ENCODE measurements at places on chromosomes 7 and 10.
A peak's percentile ranks its signal among the peaks of the same experiment; 100 is the strongest.

DNA sequence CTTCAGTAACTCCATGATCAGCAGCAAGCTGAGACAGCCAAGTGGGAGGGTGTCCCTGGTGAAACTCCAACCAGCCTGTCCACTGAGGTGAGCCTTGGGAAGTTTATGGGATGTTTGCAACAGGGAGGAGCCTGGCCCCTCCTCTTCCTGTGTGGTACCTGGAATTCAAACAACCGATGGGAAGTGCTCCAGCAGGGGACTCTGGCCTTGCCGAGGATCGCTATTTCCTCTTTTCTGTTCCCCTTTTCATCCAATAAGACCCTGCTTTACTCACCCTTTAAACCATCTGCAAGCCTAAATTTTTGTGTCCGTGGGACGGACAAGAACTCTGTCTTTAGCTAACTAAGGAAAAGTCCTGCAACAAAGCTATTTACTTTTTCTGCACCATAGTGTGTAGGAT lies 491.1 kb upstream of the ZMIZ1 start:
- no peak for DNase-seq

DNA sequence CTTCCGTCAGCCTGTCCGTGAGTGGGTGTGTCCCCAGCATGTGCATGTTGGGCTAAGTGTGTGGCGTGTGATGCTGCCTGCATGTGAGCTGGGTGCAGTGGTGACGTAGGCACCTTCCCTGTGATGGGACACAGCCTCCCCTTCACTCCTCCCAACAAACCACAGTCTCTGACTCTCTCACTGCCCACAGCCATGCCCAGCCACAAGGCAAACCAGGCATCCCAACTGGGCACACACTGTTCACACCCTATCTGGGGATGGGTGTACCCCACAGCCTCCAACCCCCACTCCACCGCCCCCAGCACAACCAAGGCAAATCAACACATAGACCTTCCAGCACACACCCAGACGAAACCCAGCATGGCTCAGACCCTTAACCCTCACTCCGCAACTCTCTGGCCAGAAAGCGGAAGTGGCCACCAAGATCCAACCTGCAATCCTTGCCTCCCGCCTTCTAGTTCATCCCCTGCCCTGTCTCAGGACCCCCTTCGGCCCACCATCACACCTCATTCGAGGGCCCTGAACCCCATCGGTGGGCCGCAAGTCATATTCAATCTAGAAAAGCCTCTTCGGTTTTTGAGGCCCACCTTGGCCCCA lies 10.4 kb downstream of the PSD start:
- no peak for DNase-seq

DNA sequence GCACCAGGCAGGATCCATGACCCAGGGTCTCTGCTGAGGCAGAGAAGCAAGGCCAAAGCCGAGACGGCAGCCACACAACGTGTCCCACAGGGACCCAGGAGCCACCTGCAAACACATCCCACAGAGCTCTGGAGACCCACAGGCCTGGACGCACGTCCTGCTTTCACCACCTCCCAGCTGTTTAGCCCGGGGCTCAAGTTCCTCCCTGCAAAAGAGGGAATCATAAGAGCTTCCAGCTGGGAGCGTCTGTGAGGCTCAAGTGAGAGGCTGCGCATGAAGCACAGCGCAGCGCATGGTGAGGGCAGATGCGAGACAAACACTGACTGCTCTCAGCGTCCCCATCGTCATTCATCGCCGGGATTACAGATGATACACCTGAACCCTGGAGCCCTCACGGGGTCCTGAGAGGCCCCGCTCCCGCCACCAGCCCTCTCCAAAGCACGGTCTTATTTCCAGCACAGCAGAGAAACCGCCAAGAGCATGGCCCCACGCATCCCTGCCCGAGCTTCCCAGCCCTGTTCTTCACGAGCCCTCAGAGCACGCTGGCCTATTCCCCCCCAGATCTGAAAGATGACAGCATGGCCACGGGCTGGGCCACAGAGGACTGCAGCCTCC lies 88.7 kb downstream of the MAD1L1 start:
- DNase-seq = no peak

DNA sequence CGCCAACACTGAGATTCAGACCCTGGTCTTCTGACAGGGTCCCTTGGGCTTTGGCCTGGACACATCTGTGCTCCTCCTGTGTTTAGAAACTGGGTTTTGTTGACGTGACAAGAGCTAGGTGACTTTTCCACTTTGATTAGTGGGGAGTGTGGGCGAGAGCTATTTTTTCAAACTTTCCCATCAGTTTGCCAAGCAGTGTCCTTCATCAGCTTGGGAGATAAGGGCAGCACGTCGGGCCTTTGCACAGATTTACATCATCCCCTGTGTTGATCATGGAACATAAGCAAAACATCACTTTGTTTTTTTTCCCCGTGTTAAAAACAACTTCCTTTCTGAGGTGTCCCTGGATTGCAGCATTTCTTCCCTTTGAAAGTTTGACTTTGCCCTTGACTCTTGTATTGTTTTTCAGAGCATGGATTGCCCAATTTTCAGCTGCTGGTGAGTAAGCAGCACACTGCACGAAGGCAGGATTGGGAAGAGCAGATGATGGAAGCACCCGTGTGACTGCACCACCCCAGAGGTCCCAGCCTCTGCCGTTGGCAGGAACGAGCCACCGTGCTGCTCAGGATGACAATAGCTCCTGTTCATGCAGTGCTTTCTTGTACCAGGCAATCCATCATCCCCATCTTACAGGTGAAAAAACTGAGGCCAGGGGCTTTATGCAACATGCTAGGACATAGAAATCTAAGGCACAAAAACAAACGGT lies 6.4 kb upstream of the IGFBP1 start:
- no peak for DNase-seq

GRCh38 chr7:45021604-45022296 lies 21.7 kb downstream of the CCM2 start:
- no peak for DNase-seq

DNA sequence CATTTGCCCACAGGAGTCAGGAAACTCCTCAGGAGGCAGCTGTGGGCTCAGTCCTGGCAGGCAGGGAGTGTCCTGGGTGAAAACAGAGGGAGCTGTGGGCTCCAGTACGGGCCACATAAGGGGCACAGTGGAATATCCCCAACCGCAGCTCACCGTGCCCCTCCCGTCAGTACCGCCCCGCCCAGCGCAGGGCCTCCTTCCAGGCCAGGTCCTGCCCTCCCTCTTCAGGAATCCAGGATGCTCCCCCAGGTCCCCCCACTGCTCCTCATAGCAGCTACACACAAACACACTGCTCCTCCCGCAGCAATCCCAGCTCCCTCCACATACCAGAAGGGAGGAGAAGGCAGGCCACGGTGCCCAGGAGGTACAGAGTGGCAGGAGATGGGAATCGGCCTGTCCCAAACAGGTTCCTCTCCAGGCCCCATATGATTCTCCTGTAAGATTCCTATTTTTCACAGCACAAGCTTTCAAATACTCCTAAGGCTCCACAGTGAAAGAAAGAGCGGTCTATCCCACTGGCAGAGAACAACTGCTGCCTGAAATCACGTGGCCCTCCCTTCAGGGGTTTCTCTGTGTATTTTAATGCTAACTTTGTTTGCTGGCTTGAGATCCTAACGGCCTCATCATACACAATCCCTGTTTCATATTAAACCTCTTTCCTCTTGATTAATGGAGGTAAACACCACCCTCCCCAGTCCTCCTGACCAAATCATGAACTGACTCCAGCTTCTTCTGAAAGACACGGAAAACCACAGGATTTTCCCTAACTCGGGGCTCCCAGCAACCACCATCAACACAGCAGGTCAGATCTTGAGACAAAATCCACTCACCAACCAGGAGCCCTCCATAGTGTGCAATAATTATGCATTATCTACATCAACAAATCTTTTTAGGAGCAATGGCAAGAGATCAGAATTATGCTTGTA lies 178.7 kb downstream of the TNS3 start:
- no peak for DNase-seq

DNA sequence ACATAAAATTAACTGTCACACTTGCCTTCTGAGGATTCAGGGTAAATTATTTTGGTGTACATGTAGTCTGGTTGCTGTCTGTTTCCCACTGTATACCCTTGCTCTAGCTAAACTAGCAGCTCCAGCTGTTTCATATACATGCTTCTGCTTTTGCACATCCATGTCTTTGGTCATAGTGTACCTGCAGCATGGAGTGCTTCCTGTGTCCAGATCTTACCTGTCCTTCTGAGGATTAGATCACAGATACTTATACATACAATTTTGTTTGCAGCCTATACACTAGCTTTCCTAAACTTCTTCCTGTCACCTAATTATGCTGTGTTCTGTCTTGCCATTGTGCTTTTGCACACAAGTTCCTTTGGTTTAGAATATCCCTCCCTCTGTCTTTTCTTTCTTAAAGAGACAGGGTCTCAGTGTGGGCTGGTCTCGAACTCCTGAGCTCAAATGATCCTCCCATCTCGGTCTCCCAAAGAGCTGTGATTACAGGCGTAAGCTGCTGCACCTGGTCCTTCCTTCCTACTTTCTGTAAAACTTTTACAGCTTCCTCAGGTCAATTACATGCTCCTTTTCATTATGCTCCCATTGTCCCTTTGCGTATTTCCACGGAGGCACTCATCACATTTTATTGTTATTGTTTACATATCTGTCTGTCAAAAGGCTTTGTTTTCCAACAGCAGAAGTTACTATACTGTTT lies 33.8 kb downstream of the TPST1 start:
- DNase-seq = no peak

DNA sequence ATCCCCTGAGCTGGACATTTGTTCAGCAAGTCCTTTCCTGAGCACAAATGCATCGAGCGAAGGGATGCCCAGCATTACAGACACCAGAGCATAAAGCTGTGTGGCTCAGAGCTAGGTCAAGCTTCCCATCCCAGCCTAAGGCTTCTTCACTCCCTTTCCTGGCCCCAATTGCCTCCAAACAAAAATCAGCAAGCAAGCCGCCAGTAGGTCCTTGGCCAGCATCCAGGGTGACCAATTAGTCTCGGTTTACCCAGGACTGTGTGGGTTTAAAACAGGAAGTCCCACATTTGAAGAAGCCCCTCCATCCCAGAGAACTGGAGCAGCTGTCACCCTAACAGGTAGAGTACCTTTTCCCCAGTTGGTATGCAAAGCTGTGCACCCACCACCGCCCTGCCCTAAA lies 51.2 kb downstream of the PRKAG2 start:
- DNase-seq = peak; percentile 51

DNA sequence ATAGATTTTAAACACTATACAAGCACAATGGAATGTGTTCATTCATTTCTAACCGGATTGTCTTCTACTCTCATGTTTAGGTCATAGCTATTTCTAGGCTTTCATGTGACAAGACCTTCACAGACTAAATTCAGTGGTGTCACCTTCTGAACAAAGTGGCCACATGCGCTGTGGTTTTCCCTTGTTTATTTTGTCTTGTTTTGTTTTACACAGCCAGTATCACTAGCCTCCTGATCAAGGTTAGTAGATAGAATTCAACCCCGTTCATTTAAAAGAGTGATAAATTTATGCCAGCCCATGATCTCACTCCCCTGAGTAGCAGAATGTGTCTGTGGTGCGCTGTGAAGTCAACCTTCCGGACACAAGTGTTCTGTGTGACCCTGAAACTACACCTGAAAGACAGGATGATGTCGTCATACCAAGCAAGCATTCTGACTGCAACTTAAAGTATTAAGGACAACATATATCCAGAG lies 209.1 kb downstream of the CREB5 start:
- no peak for DNase-seq

DNA sequence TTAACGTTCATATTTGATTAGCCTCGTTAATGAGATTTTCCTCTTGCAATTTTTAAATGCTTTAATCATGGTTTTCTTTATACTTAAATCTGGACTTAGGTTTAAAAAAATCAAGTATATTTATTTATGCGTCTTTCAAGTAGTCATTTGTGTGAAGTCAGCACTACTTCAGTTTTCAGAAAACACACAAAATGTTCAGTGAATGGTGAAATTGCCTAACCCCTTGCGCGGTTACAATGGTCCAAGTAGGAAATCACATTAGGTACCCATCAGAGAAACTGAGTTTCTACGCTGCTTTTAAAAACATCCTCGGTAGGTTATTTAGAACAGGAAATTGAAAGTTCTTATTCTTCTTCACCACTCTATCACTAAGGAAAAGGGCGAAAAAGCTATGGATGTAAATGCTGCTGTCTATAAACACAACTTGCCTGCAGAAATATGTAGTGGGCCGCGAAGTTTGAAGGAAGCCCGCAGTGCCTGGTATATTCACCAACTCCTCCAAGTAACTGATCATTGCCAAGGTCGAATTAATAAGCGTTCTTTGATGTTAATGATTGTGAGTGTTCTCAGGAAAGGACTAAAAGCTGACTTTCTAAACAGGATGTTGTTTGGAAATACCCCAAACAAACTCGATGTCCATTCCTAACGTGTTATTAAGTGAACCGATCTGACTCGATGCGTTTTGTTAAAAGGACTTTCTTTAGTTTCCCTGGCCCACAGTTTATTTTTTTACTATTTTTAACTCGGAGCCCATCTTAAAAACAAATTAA lies 1.0 kb downstream of the SYPL1 start:
- no peak for DNase-seq

- DNase-seq = no peak
Measured at GRCh38 chr7:152702-153391, 39.5 kb upstream of the FAM20C start.

DNA sequence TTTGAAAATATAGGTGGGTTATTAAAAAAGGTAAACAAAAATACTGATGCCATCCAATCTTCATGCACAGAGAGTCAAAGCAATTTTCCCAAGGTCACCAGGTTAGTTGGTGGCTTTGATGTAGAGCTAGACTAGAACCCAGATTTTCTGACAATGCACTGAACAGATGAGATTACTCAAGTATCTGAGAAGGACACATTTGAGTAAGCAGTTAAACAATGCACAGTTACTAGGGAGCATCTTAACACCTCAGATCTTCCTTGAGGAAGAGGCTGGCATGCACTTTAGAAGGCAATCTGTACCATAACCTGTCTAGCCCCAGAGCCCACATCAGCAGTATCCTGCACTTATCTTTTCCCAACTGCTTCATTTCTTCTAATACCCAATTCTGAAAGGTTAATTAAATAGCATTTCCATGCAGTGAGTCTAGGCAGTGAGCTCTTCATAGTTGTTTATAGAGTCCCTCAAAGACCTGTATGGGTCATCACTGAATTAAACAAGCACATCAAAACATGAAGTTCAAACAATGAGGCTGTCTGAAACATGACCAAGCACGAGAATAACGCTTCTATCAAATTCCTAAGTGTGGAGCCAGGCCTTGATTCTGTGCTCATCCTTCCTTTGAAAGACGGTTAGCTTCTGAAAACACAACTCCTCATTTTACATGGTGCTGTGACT lies 38.2 kb upstream of the ANK3 start:
- DNase-seq = no peak

- no peak for DNase-seq
Measured at GRCh38 chr10:38094927-38095574, 914 bp downstream of the ZNF37A start.

DNA sequence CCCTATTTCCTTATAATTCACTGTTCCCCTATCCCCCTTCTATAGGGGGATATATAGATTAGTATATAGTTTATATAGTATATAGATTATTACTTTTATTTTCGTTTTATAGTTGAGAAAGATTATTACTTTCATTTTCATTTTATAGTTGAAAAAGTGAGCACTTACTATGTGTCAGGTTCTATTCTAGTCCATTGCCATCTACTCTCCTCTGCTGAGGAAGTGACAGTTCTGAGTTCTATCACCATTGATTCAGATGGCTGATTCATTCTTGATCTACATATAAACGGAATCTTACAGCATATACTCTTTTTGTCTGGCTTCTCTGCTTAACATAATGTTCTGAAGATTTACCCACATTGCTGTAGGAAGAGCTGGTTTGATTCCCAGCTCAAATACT lies 20.7 kb upstream of the CAV2 start:
- no peak for DNase-seq

Data from COR-L47 (cell line).